Skin of body (tissue), 3 donors: ENCODE measurements at places on chromosomes 6 and 20. TPM values are rescaled to one million over a fixed set of nuclear protein-coding genes. Genes with fewer than 3 reads are reported as not detected.

Gene FAXC
- total RNA-seq: 2.0 TPM

Gene SRXN1
- 6.2 TPM for total RNA-seq

Gene TPX2
- total RNA-seq: 14.8 TPM

Gene TRIM15
- 1.4 TPM for total RNA-seq
